ENCODE measurements at places on chromosomes 16 and 17. TPM values are rescaled to one million over a fixed set of nuclear protein-coding genes. Genes with fewer than 3 reads are reported as not detected.

GRCh38 chr17:68675723-68676122 lies 74.6 kb upstream of the FAM20A start:
- DNase-seq: no peak

Gene HSF5
- total RNA-seq: 0.26 TPM

DNA sequence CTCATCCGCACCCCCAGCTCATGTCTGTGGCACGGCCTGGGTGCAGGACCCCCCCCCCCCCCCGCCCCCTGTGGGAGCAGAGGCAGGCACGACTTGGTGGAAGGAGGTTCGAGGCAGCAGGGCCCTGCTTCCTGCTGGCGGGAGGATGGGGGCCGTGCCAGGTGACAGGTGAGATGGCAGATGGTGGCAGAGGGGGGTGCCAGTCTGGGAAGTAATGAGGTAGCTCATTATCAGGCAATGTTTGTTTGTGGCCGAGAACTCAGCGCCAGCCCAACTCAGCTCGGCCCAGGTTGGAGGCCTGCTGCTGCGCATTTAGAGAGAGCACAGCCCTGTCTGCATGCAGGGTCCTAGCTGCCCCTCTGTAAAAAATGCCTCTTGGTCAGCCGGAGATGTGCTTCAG lies 40.1 kb upstream of the JPH3 start:
- no peak for DNase-seq

- DNase-seq: no peak
These were observed 135.4 kb downstream of the CLEC16A start for GRCh38 chr16:11079652-11080187.

Gene PRSS36
- 2.0 TPM for total RNA-seq

- DNase-seq: no peak
These were observed 28.6 kb upstream of the BAHCC1 start for GRCh38 chr17:81366648-81367047.

DNA sequence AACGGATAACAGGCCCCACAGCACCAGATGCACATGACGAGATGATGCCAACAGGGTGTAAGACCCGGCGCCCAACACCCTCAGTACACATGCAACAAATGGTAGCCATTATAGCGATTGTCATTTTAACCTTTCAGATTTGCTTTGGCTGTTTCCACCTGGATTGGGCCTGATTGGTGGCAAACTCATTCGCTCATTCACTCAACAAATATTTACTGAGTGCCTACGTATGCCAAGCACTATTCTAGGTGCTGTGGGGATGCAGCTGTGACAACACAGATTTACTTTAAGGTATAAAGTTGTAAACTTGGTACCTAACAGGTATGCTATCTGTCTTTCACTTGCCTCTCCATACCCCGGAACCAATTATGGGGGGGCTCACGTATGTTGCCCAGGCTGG lies 66.8 kb downstream of the SRCIN1 start:
- no peak for DNase-seq

Gene TBC1D26
- total RNA-seq: 1.3 TPM

- DNase-seq: no peak
These were observed 32.7 kb downstream of the ARHGAP23 start for GRCh38 chr17:38460716-38461630.

DNA sequence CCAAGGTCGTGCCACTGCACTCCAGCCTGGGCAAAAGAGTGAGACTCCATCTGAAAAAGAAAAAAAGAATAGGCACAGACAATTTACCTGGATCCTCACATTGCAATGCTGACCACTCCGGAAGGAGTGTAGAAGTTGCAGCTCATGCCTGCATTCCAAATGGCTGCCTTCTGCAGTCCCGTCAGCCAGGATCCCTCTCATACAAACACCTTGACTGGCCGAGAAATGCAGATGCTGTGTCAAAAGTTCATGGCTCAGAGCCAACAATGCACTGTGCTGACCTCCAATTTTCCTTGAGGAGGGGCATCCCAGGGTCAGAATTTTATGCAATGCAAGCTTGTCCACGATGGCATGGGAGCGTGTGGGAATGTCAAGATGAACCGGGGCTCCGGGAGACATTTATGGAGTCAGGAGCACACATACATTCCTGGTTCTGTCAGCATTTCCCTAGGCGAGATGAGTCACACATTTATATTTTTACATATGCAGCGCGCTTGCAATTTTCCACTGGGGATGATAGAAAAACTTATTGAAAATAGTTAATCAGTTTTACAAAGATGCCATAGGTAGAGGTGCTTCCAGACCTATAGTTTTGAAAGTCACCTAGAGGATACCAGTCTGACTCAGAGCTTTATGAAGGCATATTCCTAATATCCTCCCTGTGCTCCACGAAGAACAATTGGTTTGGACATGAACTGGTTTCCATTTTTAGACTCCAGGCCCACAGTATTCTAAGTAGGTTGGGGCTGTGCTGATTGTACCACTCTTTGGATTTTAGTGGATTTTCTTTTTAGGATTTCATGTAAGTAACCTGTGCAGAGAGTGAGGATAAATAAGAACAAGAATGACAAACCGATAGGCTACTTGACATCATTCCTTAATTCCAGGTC lies 614.6 kb downstream of the MAF start:
- no peak for DNase-seq

GRCh38 chr16:24539850-24540601 lies 660 bp downstream of the RBBP6 start:
- no peak for DNase-seq

DNA sequence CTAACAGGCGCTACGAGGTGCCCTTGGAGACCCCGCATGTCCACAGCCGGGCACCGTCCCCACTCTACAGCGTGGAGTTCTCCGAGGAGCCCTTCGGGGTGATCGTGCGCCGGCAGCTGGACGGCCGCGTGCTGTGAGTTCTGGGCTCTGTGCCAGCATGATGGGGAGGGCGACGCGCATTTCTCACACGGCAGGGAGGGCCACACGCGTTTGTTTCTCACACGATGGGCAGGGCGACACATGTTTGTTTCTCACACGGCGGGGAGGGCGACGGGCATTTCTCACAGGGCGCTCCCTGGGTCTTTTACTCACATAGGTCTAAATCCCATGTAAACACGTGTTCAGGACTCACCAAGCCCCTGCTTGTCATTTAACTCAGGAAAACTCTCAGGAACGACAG lies 4.4 kb downstream of the GAA start:
- no peak for DNase-seq

DNA sequence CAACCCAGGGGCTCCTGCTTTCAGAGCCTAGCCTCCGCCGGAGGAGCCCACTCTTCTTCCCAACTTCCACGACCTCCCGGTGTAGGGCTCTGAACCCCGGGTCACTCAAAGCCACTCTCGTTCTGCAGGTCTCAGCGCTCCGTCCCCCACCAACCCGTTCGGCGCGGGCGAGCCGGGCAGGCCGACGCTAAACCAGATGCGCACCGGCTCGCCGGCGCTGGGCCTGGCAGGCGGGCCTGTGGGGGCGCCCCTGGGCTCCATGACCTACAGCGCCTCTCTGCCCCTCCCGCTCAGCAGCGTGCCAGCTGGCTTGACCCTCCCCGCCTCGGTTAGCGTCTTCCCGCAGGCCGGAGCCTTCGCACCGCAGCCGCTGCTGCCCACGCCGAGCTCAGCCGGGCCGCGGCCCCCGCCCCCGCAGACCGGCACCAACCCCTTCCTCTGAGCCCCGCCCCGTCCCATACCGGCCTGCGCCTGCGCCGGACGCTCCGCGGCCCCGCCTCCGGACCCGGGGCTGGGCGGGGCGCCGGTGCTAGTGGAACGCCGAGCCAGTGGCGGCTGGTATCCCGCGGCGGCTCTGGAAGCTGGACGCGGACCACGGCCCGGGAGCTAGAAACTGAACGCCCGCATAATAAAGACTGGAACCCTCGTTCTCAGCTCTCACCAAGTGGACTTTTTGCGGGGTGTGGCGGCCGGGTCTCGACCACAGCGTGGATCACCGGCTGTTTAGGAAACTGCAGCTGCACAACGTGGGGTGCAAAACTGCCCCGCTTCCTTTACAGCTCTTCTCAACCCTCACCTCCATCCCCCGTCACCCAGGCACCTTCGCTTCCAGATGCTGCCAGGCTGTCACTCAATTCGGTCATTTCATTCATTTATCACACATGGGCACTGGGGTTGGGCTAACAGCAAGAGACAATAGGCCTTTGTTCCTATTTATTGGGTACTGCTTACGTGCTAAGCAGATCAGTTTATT lies 5.0 kb upstream of the SPATA20 start:
- no peak for DNase-seq

DNA sequence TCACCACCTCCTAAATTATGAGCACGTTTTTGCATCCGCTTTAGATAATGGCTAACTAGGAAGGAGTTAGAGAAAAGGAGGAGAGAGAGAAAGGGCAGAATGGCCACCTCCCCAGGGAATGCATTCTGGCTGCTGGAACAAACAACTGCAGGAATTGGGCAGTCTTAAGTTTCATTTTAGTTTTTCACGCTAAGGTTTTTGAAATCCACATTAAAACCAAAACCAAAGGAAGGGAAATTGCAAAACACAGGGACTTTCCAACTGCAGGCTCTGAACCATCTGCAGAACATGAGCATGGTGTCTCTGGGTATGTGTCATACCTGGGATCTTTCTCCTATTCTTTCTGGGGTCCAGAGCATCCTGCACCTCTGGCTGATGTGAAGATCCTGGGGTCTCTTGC lies 12.1 kb upstream of the CCL8 start:
- no peak for DNase-seq

- DNase-seq: no peak
These were observed 4.1 kb upstream of the UBTF start for GRCh38 chr17:44223541-44224071.

DNA sequence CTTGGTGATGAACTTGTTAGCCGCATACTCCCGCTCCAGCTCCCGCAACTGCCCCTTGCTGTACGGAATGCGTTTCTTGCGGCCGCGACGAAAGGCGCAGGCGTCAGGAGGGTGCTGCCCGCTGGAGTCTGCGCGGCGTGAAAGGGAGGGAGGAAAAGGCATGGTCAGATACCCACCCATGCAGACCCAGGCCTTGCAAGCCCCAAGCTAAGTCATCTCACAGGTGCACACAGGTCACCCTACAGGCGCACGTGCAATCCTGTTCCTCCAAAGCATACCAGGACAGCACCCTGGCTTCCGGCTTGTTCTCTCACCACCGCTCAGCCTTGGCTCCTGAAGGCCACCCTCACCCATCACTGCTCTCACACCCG lies 1.6 kb downstream of the HOXB13 start:
- no peak for DNase-seq

- DNase-seq: no peak
These were observed 34.2 kb downstream of the BAIAP2 start for GRCh38 chr17:81069135-81069645.

Gene RND2
- 1.6 TPM for total RNA-seq

GRCh38 chr16:31461921-31462804 lies 2.9 kb downstream of the ARMC5 start:
- no peak for DNase-seq

GRCh38 chr17:69050999-69051775 lies 9.5 kb downstream of the ABCA9 start:
- DNase-seq: no peak

DNA sequence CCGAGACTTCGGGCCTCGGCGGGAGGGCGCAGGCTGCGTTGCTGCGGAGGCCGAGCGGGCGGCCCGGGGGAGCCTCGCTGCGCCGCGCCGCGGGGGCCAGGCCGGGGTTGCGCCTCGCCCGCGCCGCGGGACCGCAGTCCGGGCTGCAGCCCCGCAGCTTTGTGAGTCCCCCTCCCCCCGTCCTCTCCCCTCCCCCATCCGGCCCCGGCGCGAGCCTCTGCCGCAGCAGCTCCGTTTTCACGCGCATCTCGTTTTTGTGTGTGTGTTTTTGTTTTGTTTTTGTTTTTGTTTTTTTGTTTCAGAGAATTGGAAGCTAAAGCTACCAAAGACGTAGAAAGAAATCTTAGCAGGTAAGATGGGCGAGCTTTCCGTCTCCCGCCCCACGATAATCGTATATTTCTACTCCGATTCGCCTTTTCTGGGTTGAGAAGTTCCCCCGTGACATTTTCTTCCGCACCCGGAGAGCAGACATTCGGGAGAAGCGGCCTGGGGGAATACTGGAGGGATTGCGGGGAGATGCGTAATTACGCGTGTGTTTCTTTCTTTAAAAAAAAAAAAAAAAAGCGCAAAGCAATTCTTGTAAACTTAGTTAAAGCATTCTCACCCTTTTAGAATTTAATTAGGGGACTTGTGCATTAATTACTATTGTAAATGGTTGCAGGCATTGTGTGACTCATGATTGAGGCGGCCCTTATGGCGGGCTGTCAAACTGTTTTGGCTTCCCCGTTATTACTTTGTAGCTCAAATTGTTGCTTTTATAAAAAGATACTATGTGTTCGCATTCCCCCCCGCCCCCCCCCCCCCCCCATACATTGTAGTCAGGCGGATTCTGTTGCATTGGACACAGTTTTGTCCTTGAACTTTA lies 732 bp downstream of the TNRC6A start:
- no peak for DNase-seq

GRCh38 chr16:46949241-46949892 lies 24.1 kb downstream of the DNAJA2 start:
- no peak for DNase-seq

Gene ZNF267
- 24.2 TPM for total RNA-seq

Gene TAC4
- 0.63 TPM for total RNA-seq

DNA sequence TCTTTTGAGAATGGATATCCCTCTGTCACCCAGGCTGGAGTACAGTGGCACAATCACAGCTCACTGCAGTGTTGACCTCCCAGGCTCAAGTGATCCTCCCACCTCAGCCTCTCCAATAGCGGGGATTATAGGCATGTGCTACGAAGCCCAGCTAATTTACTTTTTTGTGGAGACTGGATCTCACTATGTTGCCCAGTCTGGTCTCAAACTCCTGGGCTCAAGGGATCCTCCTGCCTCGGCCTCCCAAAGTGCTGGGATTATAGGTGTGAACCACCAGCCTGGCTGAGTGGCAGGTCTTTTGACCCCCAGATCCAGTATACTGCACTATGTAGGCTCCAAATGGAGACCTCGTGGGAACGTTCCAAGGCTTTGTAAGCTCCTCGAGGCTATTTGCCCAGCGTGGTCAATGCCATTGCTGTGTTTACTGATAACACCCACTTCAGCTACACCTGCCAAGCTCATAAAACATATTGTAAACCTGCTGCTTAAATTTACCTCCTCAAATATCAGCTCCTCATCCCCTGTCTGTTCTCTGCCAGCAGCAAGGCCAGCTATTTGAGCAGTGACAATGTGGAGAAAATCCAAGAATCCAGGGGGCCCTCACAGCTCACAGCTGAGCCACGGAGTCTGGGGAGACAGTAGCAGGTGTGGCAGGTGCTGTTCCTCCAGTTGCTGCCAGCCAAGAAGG lies 16.2 kb upstream of the KIFC3 start:
- no peak for DNase-seq
